ENCODE measurements at places on chromosomes 4 and X. TPM values are rescaled to one million over a fixed set of nuclear protein-coding genes. Genes with fewer than 3 reads are reported as not detected.
A peak's percentile ranks its signal among the peaks of the same experiment; 100 is the strongest.

TBC1D9 gene
- total RNA-seq: 7.5 TPM

DNA sequence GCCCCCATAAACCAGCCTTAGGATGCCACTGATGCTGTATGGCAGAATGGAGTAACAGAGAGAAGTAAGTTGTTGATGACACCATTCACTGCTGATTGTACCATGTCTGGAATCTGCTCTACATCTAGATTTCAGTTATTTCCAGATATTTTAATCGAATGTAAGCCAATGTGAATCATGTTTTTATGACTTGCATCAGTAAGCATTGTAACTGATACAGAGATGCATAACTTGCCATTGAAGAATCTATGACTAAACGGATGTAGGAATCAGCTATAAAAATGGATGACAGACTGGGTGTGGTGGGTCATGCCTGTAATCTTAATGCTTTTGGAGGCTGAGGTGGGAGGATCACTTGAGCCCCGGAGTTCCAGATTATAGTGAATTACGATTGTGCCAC lies 161.0 kb upstream of the GATB start:
- DNase-seq: no peak

DNA sequence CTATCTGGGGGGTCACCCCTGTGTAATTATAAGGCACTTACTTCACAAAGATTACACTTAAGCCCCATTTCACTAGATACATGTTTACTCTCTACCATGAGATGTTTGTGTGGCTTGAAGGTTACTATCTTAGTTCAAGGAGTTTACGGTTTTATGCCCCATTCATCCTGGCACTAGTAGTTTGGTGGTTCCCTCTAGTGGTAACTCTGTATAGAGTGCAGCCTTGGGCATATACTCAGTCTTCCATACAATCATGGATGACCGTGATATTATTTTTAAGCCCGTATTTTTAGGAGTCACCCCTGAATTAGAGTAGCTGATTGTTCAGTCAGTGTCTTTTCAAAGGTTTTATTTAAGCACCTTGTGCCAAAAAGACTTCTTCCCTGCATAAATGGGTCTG lies 109.9 kb upstream of the FAM47C start:
- no peak for DNase-seq

- DNase-seq: peak; percentile 84
Measured at GRCh38 chr4:87975466-87975865, at the start of gene SPP1. SPP1 (plus strand) TSS chr4:87975714; CDS start chr4:87976896, 1,182 bp downstream.

DNA sequence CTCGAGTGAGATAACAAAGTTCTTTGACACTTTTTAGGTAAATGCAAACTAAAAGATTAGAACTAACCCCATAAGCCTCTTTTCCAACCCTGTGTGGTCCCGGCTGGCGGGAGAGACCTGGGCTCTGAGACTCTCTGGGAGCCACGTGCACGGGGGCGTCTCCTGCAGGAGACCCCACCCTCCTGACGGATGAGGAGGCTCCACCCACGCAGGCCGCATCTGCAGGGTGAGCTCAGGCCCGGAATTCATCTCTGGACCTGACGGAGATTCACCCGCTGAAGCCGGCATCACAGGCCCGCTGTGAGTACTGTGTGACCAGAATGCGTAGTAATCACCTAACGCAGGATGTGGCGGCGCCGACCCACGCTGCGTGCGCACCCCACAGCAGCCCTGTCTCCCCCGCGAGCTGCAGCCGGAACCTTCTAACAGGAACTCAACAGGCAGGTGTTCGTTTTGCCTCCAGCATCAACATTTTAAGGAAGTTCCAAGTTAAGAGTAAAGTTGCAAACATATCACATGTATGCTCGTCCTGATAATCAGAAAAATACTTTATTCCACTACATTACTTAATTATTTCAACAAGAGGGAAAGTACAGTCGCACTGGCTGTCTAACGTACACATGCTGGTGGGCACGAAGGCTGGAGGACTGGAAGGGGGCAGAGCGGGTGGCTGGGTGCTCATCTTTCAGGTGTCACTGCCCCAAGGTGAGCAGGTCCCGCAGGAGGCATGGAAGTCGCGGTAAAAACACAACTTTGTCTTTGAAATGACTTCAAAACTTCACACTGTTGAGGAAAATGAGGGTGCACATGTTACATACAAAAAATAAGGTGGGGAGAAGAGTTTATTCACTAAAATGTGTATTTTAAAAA lies 44.5 kb downstream of the FGFRL1 start:
- no peak for DNase-seq

TRPC3 gene
- not detected for total RNA-seq

- DNase-seq: no peak
Measured at GRCh38 chr4:146317783-146318182, 103.4 kb downstream of the REELD1 start.

GRCh38 chr4:57443787-57444186 lies 333.6 kb upstream of the IGFBP7 start:
- DNase-seq: no peak

NDNF gene
- 0.35 TPM for total RNA-seq

GRCh38 chr4:170741856-170742255 lies 652.1 kb upstream of the AADAT start:
- no peak for DNase-seq

DNA sequence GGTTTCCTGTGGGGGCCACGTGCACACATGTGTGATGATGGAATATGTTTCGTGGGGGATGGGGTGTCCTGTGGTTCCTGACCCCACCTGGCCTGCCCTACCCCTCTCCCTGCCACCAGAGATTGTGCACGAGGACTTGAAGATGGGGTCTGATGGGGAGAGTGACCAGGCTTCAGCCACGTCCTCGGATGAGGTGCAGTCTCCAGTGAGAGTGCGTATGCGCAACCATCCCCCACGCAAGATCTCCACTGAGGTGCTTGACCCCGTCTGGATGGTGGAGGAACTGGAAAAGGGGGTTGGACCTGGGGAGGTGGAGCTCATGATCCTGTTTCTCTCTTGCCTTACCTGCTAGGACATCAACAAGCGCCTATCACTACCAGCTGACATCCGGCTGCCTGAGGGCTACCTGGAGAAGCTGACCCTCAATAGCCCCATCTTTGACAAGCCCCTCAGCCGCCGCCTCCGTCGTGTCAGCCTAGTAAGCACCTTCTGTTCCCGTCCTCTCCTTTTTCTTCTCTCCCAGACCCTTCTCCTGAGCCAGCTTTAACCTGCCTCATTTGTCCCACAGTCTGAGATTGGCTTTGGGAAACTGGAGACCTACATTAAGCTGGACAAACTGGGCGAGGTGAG lies 5.9 kb downstream of the CDK16 start:
- no peak for DNase-seq

DNA sequence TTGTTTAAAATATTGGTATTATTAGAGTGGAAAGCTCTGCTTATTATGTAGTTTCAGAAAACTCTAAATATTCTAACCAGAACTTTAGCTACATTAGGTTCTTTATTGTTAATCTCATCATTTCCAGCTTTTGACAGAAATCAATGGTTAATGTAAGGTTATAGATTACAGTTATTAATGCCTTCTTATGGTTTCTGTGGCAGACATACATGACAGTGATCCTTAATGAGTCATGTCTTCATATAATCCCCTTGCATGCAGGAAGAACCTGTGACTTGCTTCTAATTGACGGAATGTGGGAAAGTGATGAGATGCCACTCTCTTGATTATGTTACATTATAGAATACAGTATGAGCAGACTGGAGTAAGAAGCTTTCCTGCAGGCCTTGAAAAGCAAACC lies 23.5 kb downstream of the KLHL8 start:
- no peak for DNase-seq

DNA sequence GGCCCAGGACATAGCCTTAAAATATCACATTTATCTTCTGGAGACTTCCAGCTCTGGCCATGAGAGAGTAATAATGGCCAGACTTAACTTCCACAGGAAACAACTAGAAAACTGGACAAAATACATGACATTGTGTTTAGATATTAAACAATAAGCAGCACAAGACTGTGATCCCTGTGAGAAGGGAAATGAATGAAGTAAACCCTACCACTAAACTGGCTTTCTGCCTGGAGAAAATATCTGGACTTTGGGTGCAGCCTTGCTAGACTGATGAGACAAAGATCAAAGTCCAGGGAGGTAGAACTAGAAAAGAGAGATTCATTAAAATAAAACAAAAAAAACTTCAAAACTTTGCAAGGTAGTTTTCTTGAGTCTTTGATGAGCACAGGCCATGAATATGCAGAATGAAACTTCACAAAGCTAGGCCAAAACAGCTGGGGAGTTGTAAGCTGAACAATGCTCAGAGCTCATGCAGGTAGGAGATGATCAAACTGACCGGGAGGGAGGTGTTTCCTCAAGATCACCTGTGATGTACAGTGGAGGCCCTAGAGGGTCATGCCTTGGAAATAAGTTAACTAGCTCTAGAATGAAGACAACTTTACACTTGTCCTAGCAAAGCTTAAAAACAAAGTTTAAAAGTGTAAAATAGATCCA lies 147.0 kb upstream of the SH3RF1 start:
- DNase-seq: no peak

- no peak for DNase-seq
Measured at GRCh38 chr4:170007113-170007512, 19.1 kb downstream of the MFAP3L start.

- no peak for DNase-seq
Measured at GRCh38 chr4:168797738-168798375, 212.2 kb downstream of the CBR4 start.

- DNase-seq: no peak
Measured at GRCh38 chrX:23327104-23327503, 7.5 kb upstream of the PTCHD1 start.

GRCh38 chrX:103538728-103539127 lies 19.4 kb upstream of the RAB40A start:
- no peak for DNase-seq

- DNase-seq: no peak
Measured at GRCh38 chr4:101418466-101418865, 71.1 kb upstream of the PPP3CA start.

- DNase-seq: no peak
Measured at GRCh38 chr4:52687696-52688095, 28.6 kb upstream of the USP46 start.

PPP1R3F gene
- total RNA-seq: 7.3 TPM

Data from NCI-H460 (cell line).